Progenitor cell of endocrine pancreas (in vitro differentiated cells): ENCODE measurements at places on chromosomes 16 and 17.

DNA sequence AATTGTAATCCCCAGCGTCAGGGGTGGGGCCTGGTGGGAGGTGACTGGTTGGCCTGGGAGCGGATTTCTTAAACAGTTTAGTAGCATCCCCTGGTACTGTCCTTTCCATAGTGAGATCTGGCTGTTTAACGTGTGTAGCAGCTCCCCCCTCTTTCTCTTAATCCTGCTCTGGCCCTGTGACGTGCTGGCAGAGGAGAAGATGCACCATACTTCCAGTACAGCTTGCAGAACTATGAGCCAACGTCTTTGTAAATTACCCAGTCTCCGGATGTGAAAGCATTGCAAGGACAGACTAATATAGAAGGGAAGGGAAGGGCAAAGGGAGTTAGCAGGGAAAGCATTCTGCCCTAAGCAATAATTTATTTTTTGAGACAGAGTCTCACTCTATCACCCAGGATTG, 83.9 kb downstream of the RMI2 start:
- no peak for DNase-seq

DNA sequence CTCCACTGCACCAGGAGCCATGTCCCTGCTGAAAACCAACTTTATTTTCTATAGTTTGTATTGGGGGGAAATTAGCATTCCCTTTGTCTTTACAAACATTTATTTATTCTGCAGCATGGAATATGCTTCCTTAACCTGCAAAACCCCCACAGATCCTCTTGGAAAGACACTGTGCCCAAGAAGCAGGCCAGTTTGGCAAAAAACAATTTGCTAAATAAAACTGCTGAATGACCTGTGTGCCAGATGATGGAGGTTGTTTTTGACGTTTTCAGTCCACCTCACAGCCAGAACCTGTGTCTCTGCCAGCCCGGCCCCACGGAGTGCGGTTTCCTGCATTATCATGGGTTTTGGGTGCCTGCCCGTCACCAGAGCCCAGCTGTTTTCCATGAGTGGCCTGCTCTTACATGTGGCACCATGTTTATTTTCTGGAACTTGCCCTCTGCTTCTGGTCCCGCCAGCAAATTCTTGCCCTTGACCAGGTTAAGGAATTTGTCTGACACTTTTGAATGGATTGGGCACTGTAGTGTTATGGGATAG, 26.4 kb downstream of the ORC6 start:
- DNase-seq: no peak

GRCh38 chr17:74196541-74197317, 6.7 kb upstream of the RPL38 start:
- no peak for DNase-seq

DNA sequence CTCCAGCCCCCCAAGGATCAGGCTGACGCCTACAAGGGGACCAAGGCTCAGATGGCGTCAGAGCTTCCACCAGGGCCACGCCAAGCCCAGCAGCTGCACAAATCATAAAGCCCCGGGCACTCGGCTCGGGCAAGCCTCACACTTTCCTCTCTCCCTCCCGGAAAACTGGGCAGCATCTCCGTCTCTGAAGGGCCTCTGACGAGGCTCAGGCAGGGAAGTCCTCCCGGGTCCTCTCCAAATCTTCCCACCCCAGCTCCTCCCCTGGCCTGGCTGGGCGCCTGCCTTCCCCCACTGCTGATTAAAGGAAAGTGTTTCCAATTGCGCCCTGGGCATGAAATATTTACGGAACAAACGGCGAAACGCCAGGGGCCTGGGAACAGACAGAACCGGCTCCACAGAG, 38.5 kb downstream of the PIEZO1 start:
- no peak for DNase-seq

DNA sequence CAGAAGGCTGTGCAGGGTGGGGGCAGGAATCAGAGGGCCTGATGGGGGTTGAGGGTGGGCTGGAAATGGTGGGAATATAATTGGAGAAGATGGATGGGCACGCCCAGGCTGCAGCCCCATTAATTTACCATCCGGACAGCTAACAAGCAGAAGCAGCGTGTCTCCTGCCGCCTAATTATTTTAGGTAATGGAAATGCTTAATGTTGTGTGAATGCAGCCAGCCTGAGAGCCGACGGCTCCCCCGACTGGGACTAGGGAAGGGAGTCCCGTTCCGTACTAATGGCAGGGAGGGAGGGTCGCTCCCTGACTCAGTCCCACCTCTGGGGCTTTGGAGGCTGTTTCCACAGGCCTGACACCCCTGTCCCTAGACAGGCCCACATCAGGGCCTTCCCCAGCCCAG, 4.7 kb upstream of the OVCA2 start:
- DNase-seq: no peak

DNA sequence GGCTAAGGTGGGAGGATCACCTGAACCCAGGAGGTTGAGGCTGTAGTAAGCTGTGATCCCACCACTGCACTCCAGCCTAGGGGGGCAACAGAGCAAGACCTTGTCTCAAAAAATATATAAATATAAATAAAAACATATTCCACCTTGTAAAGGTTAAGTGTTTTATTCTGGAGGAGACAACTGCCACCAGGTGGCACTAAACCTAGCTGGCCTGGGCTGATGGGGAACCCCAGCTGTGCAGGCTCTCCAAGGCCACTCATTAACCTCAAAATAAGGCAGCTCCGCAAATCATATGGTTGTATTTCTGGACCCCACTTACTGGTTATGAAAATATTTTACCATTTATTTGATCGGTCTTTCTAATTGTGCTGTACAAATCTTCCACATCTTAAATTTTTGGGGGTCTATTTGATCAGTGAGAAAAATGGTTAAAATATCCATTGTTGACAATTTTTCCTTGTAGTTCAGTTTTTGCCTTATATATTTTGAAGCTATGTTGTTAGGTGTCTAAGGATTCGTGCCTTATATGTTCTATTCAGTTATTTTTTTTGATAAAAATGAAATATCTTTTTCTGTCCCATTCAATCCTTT, 8.5 kb upstream of the ICAM2 start:
- DNase-seq: peak; percentile 41
